ENCODE measurements at places on chromosomes 11 and 22.

- no peak for DNase-seq
These were observed 48.0 kb downstream of the TIMP3 start for GRCh38 chr22:32849501-32849900.

DNA sequence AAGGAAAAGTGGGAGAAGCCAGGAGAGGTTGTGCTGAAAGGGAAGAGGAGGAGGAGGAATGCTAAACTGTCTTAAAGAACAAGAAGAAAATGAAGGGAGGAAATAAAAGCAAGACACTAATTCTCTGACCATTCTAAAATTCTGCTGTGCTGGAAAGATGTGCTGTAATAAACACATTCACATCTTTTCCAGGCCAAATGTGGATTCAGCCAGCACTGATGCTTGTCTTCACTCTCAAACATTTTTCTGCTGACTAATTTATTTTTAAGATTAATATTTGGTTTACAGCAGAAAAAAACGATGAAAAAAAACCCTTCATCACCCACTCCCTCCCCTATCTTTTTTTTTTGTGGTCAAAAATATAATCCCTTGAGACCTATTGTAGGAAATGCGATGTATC lies 223.6 kb downstream of the SWAP70 start:
- no peak for DNase-seq

DNA sequence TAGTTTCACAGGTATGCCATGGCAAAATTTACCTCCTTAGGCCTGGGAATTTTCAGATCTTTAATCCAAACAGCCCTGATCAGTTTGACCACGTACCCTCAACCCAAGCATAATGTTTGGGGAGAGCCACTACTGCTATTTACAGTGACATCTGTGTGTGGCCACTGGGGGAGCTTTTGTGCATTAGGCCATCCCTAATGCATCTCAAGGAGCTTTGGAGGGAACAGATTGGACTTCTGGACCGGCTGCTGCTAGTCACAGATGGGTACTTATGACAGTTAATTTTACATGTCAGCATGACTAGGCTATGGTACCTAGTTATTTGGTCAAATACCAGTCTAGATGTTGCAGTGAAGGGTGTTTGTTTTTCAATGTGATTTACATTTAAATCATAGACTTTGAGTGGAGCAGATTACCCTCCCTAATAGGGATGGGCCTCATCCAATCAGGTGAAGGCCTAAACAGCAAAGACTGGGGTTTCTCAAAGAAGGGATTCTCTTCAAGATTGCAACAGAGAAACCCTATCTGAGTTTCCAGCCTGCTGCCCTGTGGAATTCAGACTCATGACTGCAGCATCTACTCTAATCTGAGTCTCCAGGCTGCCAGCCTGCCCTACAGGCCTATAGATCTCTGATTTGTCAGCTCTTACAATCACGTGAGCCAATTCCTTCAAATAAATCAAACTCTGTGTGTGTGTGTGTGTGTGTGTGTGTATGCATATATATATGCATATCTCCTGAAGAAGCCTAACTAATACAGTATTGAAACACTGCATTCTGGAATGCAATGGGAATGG lies 38.0 kb upstream of the GALNT18 start:
- DNase-seq = no peak

- peak; percentile 22 for DNase-seq
These were observed 27.6 kb downstream of the RIBC2 start for GRCh38 chr22:45441138-45441537.

DNA sequence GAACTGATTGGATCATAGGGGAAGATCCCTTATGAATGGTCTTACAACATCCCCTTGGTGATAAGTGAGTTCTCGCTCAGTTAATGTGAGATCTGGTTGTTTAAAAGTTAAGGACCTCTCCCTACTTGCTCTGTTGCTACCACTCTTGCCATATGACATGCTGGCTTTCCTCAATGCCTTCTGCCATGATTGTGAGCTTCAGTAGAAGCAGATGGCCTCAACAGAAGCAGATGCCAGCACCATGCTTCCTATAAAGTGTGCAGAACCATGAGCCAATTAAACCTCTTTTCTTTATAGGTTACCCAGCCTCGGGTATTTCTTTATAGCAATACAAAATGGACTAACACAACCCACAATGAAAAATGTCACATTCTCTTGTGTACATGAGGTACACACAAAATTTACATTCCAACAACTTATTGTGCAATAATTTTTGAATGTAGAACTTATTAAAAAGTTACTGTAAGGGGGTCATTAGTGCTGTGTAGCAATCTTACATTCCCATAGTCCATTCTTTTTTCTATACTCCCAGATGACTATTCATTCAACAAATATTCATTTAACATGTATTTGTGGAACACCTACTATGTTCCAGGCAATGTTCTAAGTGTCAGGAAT lies 10.3 kb downstream of the CYP2R1 start:
- DNase-seq = no peak

- no peak for DNase-seq
These were observed 22.2 kb upstream of the RFPL3 start for GRCh38 chr22:32335471-32335870.

DNA sequence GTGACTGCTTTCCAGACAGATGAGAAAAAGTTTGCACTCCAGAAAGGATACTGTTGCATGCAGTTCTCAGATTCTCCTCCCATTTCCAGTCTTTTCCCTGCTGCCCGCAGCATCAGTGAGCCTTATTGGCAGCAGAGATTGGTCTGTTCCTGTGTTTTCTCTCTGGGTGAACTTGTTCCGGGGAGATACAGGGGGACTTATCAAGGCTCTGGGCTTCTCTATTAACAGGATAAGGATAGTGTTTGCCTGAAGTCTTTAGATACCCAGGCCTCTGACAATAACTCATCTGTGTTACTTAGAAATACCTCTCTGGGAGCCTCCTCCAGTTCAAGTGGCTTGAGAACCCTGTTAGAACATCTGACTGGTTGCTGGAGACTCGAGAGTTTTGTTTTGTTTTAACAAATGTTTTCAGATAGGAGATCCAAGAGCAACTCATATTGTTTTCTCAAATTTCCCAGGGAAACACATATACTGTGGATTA lies 154.7 kb downstream of the BLID start:
- DNase-seq = no peak

- DNase-seq = no peak
These were observed 121.1 kb downstream of the NTM start for GRCh38 chr11:131491503-131491902.

- no peak for DNase-seq
These were observed 6.6 kb upstream of the MCM5 start for GRCh38 chr22:35393116-35394010.

- no peak for DNase-seq
These were observed 23.6 kb upstream of the RNASEH2C start for GRCh38 chr11:65744026-65744698.

DNA sequence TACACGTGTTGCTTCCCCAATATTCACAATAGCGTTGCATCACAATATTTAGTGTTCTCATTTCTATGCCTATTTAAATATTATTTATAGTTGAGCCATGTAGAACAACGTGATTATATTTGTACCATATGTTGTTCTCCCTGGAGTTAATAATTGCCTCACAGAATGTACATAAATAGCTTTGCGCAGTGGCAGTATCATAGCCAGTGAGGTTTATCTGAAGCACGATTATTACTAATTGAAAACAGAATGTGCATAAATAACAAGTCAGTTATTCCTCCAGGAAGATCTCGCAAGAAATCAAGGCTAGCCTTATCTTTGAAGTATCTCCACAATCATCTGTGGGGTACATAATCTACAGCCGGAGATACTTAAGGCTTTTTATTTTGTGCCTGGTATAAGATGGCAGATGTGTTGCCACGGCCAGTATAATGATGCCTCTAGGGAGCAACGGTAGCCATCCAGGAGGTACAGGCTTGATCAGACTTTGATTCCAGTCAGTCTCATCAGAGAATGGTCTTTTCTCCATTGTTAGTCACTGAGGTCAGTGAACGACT lies 197.5 kb downstream of the MSANTD4 start:
- DNase-seq = no peak

- DNase-seq = no peak
These were observed 38.6 kb downstream of the KCNQ1 start for GRCh38 chr11:2483426-2483825.

DNA sequence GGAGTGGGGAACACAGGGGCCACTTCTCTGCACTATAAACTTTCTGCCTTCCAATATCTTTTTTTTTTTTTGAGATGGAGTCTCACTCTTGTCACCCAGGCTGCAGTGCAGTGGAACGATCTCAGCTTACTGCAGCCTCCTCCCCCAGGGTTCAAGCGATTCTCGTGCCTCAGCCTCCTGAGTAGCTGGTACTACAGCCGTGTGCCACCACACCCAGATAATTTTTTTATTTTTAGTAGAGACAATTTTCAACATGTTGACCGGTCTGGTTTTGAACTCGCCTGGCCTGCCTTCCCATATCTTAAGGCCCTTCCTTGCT lies 1.7 kb downstream of the SLC3A2 start:
- no peak for DNase-seq

GRCh38 chr11:76777305-76777704 lies 5.9 kb upstream of the TSKU start:
- no peak for DNase-seq

DNA sequence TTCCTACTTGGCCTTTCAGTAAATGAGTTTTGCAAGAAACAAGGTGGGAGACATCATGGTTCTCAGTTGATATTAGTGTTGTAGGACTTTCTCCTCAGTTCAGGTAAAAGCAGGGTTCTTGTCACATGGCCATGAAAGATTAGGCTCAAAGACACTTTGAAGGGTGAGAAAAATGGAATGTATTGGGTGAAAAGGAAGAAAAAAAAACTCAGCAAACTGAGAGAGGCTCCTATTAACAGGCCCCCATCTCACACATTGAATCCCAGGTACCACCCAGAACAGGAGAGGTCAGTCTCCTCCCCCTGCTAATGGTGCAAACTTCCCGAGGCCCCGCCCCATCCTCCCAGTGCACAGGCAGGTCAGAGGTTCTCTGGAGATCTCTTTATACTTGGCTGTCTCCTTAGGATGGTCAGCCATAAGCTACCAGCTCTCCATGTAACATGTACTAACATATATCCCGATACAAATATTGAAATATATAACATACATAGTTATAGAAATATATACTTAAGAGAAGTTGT lies 62.2 kb downstream of the MICAL2 start:
- no peak for DNase-seq

DNA sequence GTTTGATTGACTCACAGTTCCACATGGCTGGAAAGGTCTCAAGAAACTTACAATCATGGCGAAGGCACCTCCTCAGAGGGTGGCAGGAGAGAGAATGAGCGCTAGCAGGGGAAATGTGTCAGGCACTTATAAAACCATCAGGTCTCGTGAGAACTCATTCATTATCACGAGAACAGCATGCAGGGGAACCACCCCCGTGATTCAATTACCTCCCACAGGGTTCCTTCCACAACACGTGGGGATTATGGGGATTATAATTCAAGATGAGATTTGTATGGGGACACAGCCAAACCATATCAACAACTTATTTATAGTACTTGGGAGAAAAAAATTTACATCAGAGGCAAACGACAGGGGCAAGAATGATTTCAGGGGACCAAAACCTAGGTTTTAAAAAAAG lies 3.0 kb downstream of the ME3 start:
- no peak for DNase-seq

- DNase-seq = no peak
These were observed 3.7 kb upstream of the IGLL1 start for GRCh38 chr22:23583836-23584235.

DNA sequence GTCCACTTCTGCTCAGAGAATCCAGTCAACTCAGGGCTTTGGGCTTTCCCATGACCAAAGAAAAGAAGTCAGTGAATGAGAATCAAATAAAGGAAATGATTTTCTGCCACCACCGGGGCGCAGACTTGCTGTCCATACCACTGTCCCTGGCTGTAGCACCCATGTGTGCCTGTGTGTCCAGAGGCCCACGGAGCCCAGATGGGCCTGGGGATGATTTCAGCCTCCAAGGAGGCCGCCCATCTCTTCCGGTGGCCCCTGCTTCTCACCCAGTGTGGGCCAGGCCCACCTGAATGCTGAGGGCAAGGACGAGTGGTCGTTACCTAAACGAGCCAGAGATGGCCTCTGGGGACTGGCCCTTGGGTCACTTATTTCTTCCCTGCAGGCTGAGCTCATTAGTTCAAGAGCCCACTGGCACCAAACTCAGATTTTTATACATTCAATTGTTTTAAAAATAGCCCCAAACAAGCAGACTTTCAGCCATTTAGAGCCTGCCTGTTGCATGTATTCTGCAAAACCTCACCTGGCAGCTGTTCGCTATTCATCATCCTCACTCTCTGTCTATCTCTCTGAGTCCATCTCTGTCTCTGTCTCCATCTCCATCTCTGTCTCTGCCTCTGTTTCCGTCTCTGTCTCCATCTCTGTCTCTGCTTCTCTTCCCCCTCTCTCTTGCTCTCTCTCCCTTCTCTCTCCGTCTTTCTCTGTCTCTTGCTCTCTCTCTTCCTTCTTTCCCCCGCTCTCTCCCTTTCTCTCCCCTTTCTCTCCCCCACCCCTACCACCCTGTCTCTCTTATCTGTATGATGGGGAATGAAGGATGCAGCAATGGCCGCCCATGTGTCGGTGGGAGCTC lies 24.2 kb downstream of the KRTAP5-5 start:
- no peak for DNase-seq

- DNase-seq = no peak
These were observed 25.8 kb upstream of the SERPIND1 start for GRCh38 chr22:20748082-20748481.

- DNase-seq = no peak
These were observed 65.2 kb downstream of the DGCR2 start for GRCh38 chr22:19056951-19057401.

- peak; percentile 59 for DNase-seq
These were observed 49.1 kb upstream of the MUC15 start for GRCh38 chr11:26621132-26621531.

DNA sequence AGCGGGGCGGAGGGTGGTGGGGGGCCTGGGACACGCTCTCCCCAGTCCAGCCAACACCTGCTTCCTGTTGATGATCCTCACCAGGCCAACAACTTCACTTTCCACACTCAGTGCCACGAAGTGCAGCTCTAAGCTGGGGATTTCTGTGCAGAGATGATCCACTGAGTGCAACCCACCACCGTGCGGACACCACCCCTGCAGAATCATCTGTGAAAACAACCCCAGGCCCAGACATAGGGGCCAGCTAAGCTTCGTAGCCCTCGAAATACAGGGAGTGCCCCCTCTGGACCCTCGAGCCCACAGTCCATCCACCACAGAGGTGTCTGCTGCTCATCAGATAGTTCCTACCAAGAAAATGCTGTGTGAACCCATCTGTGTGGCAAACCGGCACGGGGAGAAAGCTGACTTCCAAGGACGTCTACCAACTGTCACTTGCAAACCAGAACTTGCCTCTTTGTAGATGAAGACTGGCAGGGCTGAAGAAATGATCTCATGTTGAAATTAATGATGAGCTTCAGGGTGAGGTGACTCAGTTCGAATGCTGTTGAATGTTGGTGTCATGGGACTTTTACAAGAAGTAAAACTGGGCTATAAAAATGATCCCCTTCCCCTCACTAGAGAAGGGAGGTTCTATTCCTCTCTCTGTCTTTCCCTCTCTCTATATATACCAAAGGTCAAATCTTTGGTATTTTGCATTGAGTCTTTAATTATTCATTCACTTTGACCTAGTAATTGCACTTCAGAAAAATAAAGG lies 73.4 kb downstream of the MYEOV start:
- no peak for DNase-seq

DNA sequence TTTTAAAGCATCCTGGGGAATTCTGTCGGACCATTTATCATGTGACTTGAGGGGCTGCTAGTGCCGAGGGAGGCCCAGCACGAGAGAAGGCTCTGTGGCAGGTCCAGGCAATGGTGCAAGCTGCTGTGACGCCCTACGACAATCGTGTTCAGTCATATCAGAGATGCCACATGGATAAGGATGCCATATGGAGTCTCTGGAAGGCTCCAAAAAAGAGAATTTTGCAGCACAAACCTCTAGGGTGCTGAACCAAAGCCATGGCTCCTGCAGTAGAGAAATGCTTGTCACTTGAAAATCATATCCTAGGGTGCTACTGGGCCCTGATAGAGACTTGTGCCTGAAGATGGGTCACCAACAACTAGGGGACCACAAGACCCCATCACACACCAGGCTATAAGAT lies 6.7 kb upstream of the CD6 start:
- no peak for DNase-seq

All from HS-27A (cell line).